ENCODE measurements at places on chromosomes 13 and 19.

DNA sequence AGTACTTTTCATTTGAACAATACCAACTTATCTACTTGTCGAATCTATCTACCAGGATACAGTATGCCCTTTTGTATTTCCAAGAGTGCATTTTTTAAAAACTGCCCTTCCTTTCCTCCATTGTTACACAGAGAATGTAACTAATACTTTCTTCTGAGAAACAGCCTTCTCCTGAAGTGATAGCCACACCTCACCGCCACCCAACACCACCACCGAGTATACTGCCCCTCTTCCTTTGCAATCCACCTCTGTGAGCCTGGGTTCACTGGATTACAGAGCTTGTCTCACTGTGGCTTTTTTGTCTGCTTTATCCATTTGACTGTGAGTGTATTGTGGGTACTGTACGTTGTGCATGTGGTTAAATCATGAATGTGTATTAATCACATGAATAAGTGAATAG lies 305.4 kb downstream of the KLF12 start:
- no peak for DNase-seq

GRCh38 chr19:50368649-50369570 lies 3.5 kb upstream of the NAPSA start:
- DNase-seq, result peak; percentile 76

DNA sequence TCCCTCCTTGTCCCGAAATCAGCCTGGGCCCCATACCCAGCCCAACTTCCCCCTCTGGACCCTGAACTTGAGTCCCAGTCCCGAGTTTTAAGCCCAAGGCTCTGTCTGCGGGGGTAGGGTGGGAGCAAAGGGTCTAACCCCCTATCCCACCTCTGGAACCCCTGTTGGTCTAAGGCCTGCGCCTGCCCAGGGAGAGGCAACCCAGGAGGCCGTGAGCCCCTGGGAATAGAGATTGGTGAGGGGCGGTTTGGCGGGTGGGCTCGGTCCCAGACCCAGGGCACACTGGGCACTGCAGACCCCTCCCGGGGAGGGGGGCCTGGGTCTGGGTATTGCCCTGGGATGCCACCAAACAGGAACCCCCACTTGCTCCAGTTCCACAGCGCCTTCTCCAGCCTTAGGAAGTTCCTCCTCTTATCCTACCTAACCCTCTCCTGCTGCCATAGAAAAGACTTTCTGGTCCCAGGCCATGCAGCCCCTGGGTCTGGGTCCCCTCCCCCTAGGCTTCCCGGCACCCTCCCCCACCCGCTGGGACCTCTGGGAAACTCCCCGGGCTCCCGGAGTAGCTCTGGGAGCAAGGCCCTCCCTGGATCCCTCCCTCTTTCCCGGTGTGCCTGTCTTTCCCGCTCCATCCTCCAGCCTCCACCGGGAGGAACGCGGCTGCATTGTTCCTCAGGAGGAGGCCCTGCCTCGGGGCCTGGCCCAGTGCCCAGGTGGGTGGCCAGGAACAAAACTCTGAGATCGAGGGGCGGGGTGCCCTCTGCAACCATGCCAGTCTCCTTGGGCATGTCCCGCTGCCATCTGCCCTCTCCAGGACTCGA lies 33.6 kb upstream of the NANOS3 start:
- no peak for DNase-seq

- no peak for DNase-seq
Observed at GRCh38 chr13:113078902-113079780, 26.4 kb upstream of the F7 start.

- DNase-seq, result peak; percentile 84
Observed at GRCh38 chr19:51417107-51417809, at the start of gene SIGLEC10. SIGLEC10 (minus strand) TSS chr19:51417642; CDS start chr19:51417581, 61 bp downstream.

GRCh38 chr19:10343495-10343894 lies 4.1 kb upstream of the ICAM3 start:
- no peak for DNase-seq

GRCh38 chr13:112234131-112234875 lies 141.9 kb upstream of the SPACA7 start:
- no peak for DNase-seq

- no peak for DNase-seq
Observed at GRCh38 chr19:50313812-50314536, 15.2 kb downstream of the KCNC3 start.

DNA sequence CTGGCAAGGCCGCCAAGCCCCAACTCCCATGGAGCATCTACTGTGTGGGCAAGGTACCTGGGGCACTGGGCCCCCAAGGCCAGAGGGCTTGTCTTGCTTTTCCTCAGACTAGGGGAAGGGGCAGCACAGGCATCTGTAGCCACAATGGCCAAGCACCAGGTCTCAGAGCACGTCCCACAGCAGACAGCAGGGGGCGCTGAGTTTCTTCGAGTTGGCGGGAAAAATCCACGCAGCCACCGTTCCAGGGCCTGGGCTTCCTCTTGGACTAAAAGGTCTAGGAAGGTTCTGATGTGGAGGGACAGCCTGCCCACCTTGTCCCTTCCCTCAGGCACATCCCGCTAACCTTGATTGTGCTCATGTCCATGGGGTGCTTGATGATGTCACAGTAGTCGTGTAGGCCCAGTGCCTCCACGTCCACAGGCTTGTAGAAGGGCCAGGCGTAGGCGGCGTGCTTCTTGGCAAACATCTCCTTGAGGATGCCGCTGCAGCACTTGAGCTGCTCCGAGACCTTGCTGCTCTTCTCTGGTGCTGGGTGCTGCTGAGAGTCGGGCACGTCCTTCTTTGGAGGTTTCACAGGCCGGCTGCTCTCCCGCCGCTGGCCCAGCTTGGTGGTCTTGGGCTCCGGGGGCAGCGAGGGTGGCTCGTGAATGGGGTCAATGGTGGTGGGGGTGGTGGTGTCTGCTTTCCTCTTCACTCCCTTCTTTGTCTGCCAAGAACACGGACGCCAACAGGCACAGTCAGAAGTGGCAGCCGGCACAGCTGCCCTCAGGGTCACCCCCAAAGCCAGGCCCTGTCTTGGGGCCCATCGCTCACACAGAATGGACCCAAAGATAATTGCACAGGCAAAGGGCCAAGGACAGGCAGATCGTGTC lies 32.0 kb upstream of the EPHX3 start:
- peak; percentile 61 for DNase-seq

GRCh38 chr13:108828086-108828815 lies 198.8 kb downstream of the MYO16 start:
- no peak for DNase-seq

GRCh38 chr13:50867637-50867945 lies 24.1 kb upstream of the DLEU7 start:
- no peak for DNase-seq

DNA sequence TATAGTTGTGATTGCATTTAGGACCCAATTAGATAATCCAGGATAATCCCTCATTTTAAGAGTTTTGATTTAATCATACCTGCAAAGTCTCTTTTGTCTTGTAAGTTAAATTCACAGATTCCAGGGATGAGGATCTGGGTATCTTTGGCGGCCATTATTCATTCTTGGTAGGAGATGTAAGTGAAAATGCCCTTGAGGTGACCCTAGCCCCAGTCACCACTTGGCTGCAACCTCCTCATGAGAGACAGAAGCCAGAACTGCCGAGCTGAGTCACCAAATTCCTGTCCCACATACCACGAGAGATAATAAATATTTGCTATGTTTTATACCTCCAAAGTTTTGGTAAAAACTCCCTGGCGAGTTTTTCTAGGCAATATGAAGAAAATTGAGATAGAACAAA lies 389.4 kb downstream of the RFC3 start:
- no peak for DNase-seq

GRCh38 chr19:17202713-17203112 lies 12.4 kb upstream of the USE1 start:
- DNase-seq, result no peak

- DNase-seq, result no peak
Observed at GRCh38 chr13:92044351-92044750, 645.9 kb downstream of the GPC5 start.

GRCh38 chr19:4284176-4284958 lies 5.3 kb downstream of the SHD start:
- no peak for DNase-seq

GRCh38 chr19:35404879-35405622 lies 34.2 kb downstream of the GPR42 start:
- DNase-seq, result no peak

DNA sequence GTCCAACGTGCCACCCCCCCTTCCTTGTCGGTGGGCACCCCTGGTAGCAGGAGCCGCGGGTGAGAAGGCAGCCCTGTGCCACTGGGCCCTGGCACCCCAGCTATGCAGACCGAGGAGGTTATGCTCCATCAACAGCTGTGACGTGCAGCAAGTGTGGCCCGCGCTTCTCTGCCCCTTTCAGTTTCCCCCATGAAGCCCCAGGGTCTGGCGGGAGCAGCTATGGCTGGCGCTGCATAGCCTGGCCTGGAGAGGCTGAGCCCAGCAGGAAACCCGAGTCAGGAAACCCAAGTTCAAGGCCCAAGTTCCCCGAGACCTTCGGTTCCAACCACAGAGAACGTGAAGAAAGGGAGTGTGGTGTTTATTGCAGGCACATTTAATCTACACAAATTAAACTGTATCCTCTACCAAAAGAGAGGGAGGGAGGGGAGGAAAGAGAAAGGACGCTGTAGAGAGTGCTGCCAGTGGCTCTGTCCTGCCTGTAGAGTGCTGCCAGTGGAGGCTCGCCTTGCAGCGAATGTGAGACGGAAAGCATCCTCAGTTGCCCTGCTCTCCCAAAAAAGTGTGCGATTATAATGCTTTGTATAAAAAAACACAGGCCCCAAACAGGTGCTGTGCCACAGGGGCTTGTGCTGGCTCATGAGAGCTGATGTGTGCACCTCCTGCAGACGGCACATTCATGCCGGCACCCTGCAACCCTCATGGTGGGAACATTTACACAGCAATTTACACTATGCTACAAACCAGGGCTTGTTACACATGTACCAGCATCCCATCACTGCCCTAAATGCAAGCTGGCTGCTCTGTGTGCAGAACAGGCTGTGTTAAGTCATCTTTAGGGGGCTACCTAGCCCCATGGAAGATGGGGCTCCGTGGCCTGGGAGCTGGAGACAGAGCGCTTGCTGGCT lies 16.3 kb downstream of the POP4 start:
- DNase-seq, result no peak

DNA sequence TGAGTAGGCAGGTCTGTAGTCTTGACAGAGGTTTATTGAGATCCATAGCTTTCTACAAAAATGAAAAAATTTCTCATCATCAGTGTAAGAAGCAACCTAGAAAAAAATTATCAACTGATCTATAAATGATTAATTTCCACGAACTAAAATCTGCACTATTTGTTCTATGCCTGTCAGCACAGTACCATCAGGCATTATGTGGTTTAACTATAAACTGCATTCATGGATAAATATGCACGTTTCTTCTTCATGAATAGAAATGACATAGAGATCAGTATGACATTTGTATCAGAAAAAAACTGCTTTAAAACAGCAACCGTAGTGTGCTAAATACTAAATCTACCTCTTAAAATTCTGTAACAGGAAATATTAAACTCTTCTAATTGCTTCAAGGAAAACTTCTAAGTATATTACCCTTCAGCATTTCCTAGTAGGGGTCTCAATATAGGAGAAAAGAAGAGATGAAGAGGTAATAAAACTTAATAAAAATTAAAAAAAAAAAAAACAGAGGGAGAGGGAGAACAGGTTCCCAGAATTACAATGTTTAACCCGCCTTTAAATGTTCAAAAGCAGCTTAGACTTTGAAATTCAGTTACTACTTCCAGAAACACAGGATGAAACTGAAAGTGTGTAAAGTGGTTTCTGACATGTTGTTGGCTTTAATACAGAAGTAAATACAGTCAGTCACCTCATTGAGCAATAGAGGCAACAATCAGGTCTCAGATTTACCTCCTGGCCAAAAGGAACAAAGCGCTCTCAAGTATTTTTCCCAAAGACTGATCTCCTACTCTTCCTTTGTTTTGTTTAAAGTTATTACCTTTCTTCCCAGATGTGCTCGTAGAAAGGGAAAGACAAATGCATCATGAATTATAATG lies 144.4 kb downstream of the DIAPH3 start:
- no peak for DNase-seq

DNA sequence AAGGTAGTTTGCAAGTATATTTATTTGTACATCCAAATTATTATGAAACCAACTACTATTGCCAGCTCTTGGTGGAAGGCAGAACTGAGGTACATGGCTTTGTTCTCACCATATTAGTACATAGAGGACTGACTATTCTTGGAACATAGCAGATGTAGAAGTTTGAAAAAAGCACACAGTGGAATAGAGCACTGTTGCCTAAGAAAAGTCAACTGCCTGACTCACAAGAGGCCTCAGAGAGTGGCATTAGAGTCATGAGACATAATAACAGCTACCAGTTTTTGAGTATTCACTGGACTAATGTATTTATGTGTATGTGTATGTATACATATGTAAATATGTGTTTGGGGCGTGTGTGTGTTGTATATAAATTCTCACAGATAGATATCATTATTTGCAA lies 8.3 kb upstream of the PCDH20 start:
- no peak for DNase-seq

DNA sequence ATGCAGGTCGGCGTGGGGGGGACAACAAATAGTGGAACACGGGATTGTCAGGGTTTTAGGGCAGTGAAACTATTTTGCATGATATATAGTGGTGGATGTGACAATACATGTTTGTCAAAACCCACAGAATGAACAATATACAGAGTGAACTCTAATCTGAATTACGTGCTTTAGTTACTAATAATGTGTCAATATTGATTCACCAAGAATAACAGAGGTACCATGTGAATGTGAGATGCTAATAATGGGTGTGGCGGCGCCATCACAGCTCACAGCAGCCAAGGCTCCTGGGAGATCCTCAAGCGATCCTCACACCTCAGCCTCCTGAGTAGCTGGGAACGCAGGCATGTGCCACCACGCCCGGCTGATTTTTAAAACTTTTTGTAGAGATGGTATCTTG lies 12.9 kb downstream of the ELAVL1 start:
- DNase-seq, result no peak

DNA sequence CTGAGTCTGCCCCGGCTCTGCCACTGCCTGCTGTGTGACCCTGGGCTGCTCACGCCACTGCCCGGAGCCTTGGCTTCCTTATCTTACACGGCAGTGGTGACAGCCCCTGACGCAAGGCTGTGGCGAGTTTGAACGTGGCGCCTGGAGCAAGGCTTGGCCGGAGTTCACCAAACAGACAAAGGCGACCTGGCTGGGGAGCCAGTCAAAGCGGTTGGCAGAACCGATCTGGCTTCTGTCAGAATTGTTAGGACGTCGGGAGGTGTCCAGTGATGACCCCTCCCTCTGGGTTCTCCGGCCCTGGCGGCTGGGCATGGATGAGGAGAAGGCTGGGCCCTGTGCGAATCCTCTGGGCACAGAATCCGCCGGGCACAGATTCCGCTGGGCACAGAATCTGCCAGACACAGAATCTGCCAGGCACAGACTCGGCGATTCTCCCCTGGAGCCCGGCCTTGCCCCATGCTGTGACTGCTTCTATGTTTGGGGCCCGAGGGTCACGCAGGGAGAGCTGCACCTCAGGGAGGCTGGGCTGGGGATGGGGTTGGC lies 11.7 kb upstream of the TMEM255B start:
- no peak for DNase-seq

- no peak for DNase-seq
Observed at GRCh38 chr13:60944863-60945262, 470.8 kb downstream of the PCDH20 start.

- DNase-seq, result no peak
Observed at GRCh38 chr13:96473526-96474180, 383.7 kb downstream of the HS6ST3 start.

Measured in naive B cell (primary cell).